ENCODE measurements at places on chromosomes 7 and 10.

- DNase-seq: no peak
Measured at GRCh38 chr7:22845221-22845834, 22.7 kb upstream of the TOMM7 start.

DNA sequence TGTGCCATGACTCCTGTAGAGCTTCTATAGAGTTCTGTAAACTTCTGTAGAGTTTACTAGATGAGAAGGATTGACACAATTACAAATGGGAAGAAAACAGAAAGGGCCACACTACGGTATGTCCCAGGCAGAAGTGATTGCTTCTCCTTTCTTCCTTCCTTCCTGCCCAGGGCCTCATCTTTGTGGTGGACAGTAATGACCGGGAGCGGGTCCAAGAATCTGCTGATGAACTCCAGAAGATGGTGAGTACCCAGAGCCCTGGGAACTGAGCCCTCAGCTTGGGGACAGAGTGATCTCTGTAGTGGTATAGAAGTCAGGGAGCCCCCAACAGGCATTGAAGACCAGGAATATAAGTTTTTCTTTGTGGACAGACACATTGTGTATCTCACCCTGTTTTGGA, 1.7 kb downstream of the ARF5 start:
- no peak for DNase-seq

DNA sequence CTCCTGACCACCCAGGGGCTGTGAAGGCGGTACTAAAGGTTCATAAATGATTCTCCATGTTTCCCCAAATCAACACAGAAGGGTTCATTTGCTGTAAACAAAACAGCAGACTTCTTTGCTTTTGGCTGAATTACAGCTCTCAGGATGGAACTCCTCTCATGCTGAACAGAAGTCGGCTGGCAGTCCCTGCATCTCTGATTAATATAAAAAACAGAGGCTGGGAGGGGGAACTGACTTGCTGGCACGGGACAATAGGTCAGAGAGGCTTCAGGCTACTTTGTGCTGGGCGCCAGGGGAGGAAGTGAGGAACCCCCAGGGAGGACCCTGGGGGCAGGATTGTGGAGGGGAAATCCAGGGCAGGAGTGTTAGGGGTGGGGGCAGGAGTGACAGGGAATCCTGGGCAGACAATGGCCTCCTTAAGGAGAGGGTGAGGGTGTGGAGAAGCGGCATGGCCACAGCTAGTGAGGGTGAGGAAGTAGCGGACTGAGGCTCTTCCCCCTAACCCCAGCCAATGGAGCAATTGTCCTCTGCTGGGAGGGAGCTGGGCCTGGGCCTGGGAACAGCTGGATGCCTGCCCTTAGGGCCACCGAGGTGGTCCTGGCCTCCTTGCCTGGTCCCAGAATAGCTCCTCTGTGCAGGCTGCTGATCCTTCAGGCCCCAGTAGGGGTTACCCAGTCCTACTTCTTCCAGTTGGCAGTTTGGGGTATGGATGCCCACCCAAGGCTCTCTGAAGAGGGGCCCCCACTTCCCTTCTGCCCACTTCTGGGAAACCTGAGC, 9.2 kb upstream of the SFRP5 start:
- DNase-seq: no peak

GRCh38 chr7:157003445-157003755, 7.1 kb downstream of the MNX1 start:
- DNase-seq: no peak

GRCh38 chr10:73888514-73888913, 14.2 kb upstream of the CAMK2G start:
- no peak for DNase-seq

DNA sequence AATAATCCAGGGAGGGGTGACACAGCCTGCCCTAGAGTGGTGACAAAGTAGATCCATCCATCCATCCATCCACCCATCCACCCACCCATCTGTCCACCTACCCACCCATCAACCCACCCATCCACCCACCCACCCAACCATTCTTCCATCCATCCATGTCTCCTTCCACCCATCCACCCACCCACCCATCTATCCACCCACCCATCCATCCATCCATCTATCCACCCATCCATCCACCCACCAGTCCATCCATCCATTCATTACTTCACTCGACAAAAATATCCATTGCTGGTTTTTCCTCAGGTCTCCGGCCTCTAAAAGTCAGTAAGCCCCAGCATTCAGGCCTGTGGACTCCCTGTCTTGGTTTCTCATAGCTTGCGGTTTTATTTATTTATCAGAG, 12.5 kb upstream of the LIMK1 start:
- DNase-seq: no peak

DNA sequence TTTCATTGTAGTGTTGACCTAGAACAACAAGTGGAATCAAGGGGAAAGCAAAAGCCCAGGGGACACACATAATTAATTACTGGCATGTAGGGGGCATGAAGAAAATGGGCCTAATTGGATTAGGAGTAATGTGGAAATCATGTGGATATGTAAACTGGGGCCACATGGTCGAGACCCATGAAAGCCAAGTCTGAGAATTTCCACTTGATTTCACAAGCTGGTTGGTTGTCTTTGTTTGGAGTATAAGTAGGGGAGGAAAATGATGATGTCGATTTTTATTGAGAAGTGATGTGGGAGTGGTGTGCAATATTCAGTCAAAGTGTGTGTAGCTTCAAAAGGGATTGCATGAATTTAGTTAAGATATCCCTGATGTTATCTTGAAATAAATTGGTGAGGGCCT, 131.8 kb downstream of the LRRC4 start:
- no peak for DNase-seq

GRCh38 chr7:122951006-122951405, 44.5 kb downstream of the TAS2R16 start:
- DNase-seq: no peak

GRCh38 chr7:94980418-94981142, 73.2 kb downstream of the PPP1R9A start:
- no peak for DNase-seq

GRCh38 chr10:47224546-47225218, 75.3 kb upstream of the GDF10 start:
- no peak for DNase-seq

DNA sequence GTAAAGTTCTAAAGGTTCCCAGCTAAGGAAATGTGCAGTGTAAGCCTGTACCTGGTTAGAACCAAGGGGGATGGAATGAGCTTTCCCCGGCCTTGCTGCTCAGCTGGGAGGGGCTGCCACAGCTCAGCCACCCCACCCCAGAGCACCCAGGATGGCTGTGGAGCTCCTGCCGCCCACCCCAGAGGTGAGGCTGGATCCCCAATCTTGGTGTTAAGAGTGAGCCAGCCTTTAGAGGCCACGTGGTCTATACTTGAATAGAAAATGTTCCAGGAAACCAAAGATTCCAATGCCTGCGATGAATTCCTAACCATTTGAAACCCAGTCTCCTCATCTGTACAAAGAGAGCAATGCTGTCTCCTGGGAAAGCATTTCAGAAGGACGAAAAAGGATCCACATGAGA, 16.5 kb downstream of the DIP2C start:
- DNase-seq: no peak

DNA sequence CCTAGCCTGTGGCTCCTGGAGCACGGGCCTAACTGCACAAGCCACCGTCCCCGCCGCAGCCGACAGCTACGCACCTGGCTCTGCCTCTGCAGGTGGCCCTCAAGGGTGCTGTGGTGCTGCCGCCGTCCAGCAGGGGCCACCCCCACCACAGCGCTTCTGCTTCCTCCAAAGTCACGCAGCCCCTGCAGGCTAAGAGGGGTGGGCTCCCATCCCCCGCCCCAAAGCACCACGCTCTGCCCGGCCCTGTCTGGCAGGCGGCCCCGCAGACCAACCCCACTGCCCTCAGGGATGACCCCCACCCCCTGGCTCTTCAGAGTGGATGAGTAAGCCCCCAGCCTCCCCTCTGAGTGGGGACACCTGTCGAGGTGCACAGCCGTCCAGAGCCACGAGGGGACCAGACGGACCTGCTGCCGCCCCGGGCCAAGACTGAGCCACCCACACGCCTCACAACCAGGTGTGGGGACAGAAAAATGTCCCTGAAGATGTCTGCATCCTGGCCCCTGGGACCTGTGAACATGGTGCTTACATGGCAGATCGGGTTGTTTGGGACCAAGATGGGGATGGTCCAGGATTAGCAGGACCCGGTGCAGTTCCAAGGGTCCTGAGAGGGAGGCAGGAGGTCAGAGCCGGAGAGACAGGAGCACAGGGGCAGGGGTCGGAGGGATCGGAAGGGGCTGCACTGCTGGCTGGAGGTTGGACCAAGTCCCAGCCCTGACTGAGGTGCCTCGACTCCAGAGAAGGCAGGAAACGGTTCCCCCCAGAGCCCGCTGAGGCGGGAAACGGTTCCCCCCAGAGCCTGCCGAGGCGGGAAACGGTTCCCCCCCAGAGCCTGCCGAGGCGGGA, 9.0 kb upstream of the ADAP1 start:
- no peak for DNase-seq

DNA sequence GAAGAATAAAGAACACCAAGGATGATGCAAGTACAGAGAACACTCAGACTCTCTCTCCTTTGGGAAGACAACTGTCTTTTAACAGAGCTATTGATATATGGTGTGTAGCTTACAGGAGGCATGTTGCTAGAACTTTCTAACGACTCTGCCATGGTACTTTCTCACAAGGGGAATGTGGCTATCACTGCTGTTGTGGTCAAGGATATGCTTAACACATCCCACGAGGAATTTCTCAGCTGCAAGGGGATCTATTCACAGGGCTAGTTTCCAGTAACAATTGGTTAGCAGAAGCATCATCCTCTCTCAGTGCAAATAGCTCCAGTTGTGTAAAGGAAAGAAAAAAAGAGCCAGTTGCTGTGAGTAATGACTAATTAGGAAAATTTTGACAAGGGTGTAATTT, 826.0 kb downstream of the SORCS1 start:
- no peak for DNase-seq

DNA sequence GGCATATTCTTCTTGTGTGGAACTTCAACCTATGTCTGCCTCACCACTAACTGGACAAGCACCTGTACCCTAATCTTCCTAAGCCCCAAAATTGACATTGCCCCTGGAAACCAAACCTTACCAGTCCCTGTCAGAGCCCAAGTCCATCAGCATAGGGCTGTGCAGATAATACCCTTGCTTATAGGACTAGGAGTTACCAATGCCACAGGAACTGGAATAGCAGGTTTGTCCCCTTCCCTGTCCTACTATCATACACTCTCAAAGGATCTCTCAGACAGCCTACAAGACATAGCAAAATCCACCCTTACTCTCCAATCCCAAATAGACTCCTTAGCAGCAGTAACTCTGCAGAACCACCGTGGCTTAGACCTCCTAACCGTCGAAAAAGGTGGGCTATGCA, 19.8 kb downstream of the ZNF107 start:
- DNase-seq: no peak

DNA sequence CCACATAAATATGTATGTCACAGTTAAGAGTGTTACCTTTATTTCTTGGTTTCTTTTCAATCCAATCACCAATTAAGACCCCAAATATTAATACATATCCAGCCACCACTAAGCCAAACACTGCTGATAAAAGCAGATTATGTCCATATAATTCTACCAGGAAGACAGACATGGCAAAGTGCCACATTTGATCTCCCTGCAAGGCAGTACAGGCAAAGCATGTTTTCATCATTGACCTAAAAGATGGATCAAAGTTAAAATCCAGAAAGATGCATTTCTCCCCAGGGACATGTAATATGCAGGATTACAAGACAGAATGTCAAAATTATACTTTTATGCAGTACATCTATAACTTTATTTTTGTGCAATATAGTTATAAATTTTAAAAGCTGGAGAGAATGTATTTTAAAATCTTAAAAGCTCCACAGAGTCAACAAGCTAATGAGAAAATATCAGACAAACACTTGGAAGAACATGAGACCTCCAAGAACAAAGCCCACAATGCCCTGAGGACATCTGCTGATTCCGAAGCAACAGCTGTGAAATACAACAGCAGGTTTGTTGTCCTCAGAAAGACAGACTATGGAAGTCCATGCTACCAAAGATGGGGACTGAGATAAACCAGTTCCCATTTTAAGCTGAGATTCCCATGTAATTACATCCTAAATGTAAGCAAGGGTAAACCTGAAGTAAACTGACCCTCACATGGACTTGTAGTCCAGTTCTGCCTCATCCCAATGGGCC, 54.5 kb upstream of the TOMM7 start:
- no peak for DNase-seq

- DNase-seq: no peak
Measured at GRCh38 chr10:31836569-31837406, 91.8 kb downstream of the ARHGAP12 start.

- DNase-seq: no peak
Measured at GRCh38 chr7:152660021-152660420, 15.9 kb downstream of the XRCC2 start.

- no peak for DNase-seq
Measured at GRCh38 chr7:114109721-114110120, 190.9 kb upstream of the PPP1R3A start.

- DNase-seq: no peak
Measured at GRCh38 chr10:115969591-115969990, 303.4 kb downstream of the GFRA1 start.

DNA sequence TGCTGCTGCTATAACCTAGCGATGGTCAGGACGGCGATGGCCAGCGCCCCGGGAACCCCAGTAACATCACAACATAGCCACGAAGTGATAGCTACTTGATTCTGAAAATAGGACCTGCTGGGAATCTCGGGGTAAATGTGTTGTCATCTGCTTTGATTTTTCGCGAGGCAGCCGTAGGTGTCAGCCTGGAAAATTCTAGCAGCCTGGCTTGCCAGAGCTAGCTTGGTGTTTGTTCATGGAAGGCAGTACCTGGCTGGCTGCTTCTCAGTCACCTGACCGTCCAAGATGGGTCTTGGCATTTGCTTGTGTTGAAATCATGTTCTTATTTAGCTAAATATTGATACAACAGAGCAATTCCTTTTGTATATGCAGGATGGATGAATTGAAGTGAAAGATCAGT, 82.4 kb upstream of the BTBD16 start:
- no peak for DNase-seq

DNA sequence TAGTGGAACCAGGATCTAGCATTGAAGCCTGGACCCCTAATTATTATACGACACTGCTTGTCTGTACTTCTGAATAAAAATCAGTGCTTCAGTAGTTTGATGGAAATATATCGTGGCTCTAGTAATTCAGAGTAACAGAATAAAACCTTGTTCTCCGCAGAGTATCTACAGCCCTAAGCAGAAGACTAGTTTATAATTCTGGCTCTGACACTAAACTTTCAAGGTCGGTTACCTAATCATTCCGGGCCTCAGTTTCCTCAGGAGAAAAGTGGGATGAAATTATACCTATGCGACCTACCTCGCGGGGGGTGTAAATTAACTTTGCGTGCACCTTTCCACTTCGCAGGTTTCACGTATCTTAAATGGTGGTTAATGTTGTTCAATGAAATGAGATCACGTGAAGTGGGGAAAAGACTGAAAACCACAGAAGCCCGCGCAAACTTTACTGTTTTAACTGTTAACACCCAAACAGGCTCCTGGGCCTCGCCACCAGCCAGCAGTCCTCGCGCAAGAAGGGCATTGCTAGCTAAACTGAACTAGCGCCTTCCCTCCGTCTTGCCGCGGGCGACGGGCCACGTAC, 615 bp downstream of the THAP5 start:
- DNase-seq: no peak
